Endothelial cell of umbilical vein (primary cell): ENCODE measurements at places on chromosomes 12 and 14. TPM values are rescaled to one million over a fixed set of nuclear protein-coding genes. Genes with fewer than 3 reads are reported as not detected.

Gene SOX5
- 2.9 and 3.5 TPM in 2 replicates for total RNA-seq

DNA sequence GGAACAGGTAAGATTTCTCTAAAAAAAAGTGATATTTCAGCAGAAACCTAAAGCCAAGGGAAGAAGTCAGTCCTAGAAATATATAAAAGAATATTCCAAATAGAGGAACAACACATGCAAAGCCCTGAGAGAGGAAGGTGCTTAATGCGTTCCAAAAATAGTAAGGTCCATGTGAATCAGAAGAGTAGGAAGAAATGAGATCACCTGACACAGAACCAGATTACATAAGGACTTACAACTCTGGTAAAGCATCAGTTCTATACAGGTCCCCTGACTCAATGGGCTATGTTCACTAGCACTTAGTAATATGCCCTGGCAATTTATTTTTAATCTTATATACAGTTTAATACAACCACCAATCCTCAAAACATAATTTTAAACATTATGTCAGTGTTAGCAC is 30.0 kb downstream of the SENP1 start:
- no peak overlapping the region for H3K27ac ChIP-seq
- no peaks in the 10 kb centered on the region for H3K27me3 ChIP-seq
- no peak for DNase-seq
- H3K36me3 ChIP-seq: no peaks in the 10 kb centered on the region

Gene CACNA2D4
- total RNA-seq: 0.51 and 0.73 TPM in 2 replicates

DNA sequence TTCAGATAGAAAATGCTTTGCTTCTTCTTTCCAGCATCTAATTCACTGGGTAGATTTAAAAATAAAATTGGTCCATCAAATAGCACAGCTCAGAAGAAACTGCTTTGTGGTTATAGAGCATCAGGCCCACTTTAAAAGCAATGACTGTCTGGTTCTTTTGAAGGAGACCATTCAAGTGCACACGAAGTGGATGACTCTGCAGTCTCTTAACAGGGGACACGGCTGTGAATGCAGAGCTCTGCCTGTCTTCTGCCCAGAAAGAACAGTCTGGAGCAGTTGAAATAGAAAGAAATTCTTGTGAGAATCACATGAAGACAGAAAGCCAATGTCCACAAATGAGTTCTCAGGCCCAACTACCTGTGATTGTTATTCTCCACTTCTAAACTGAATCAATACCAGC is 138.7 kb upstream of the PLEKHA5 start:
- no peak for DNase-seq
- H3K36me3 ChIP-seq: no peaks in the 10 kb centered on the region
- H3K4me3 ChIP-seq: no peak overlapping the region
- no peak overlapping the region for H3K27ac ChIP-seq
- no peaks in the 10 kb centered on the region for H3K4me1 ChIP-seq

- no peaks in the 10 kb centered on the region for H3K4me1 ChIP-seq
- H3K27ac ChIP-seq: no peak overlapping the region
- no peak for DNase-seq
- no peaks in the 10 kb centered on the region for H3K36me3 ChIP-seq
- H3K27me3 ChIP-seq: no peaks in the 10 kb centered on the region
Observed at GRCh38 chr12:81414441-81414840, 336.6 kb downstream of the ACSS3 start.

DNA sequence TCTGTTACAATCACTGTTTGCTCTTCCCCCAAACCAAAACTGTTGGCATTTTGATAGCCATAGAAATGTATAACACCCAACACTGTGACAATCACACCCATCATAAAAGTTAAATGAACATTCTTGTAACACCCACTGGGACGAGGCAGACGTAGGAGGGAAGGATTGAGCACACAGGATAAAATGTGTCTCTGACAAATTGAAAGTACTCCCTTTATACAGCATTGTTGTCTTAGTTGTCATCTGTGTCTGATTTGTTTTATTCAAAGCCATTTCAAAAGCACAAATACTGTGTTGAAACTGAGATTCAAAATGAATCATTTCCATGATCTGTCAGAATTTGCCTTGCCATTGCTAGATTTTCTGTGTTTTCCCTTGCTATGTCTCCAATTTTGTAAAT is 436.3 kb downstream of the TMTC2 start:
- no peak overlapping the region for H3K27ac ChIP-seq
- no peaks in the 10 kb centered on the region for H3K27me3 ChIP-seq
- H3K4me1 ChIP-seq: no peaks in the 10 kb centered on the region
- no peak overlapping the region for H3K4me3 ChIP-seq
- H3K36me3 ChIP-seq: no peaks in the 10 kb centered on the region

Gene DACT1
- 0.27 and 0.37 TPM in 2 replicates for total RNA-seq

DNA sequence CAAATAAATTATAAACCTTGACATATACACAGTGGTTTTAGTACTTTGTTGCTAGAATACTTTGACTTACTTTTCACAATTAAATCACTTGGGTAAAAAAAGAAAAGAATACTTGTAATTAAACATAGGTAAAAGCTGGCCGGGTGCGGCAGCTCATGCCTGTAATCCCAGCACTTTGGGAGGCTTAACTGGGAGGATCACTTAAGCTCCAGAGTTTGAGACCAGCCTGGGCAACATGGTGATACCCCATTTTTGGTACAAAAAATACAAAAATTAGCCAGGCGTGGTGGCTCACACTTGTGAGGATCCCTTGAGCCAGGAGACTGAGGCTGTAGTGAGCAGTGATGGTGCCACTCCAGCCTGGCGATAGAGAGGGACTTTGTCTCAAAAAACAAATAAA is 7.8 kb downstream of the STX2 start:
- DNase-seq: no peak
- no peaks in the 10 kb centered on the region for H3K27me3 ChIP-seq
- no peaks in the 10 kb centered on the region for H3K4me1 ChIP-seq
- H3K27ac ChIP-seq: no peak overlapping the region
- H3K4me3 ChIP-seq: no peak overlapping the region

- no peak overlapping the region for H3K4me3 ChIP-seq
- H3K27me3 ChIP-seq: no peaks in the 10 kb centered on the region
- peaks cover 12% of the 10 kb centered on the region for H3K4me1 ChIP-seq
- H3K36me3 ChIP-seq: peaks cover 32% of the 10 kb centered on the region
Observed at GRCh38 chr12:118033902-118034301, 17.4 kb downstream of the RFC5 start.

DNA sequence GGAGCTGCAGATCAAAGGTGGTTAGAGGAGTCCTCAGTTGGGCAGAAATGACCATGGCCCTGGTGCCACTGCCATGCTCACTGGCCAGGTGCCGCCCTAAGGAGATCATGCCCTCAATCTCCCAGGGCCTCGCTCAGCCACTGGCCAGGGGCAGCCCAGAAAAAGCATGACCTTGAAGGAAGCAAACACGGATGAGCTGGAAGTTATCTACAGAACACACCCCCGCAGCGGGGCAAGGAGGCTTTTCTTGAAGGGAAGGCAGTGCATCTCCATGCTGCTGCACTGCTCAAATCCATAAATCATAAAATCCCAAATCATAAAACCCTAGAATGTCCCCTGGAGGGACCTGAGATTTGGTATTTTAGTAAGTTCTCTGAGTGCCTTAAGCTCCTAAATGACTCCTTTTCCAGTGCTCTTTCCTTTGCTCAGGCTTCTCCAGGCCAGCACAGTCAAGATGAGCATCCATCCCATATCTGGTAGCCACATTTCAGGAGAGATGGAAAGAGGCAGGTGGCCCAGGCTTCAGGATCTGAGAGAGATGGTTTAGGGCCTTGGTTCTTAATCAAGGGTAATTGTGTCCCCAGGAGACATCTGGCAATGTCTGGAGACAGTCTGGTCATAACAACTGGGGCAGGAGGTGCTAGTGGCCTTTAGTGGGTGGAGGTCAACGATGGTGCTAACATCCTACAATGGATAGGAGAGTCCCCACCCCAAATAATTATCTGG is 217.3 kb downstream of the RBM19 start:
- no peak for DNase-seq
- no peaks in the 10 kb centered on the region for H3K36me3 ChIP-seq
- H3K4me1 ChIP-seq: no peaks in the 10 kb centered on the region
- no peak overlapping the region for H3K4me3 ChIP-seq
- H3K27ac ChIP-seq: no peak overlapping the region

Gene APOF
- total RNA-seq: not detected in 2 replicates

DNA sequence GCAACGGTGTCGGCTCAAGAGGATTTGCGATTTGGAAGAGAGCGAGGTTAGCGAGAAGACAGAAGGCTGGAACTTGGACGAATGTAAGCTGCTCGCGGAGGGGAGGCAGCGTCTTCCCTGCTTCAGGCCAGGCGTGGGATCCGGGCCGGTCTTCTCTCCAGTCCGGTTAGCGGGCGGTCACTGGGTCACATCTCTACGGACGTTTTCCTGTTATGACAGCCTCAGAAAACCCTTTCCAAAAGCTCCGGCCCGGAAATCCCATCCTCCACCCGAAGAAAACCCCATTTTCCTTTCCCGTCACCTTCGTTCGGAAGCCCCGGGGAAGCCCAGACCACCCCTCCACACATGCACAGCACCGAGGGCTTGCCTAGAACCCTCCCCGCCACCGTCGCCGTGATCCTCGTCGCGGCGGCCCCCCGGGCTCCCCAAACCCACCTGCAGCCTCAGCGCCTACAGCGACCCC is 268 bp downstream of the NDUFB1 start:
- peak overlapping the region; percentile 75 for H3K27ac ChIP-seq
- peak; percentile 70 for DNase-seq
- peak overlapping the region; percentile 40 for H3K4me3 ChIP-seq

Gene KCNJ8
- not detected in 2 replicates for total RNA-seq
